ENCODE measurements at places on chromosomes 11 and 22. TPM values are rescaled to one million over a fixed set of nuclear protein-coding genes. Genes with fewer than 3 reads are reported as not detected.

GRCh38 chr22:18044548-18045271 is 20.3 kb upstream of the MICAL3 start:
- H3K27me3 ChIP-seq, result peaks cover 7% of the 10 kb centered on the region
- H3K27ac ChIP-seq, result no peak overlapping the region
- DNase-seq, result no peak
- H3K4me1 ChIP-seq, result no peaks in the 10 kb centered on the region
- H3K4me3 ChIP-seq, result no peak overlapping the region

- H3K4me1 ChIP-seq, result peaks cover 3% of the 10 kb centered on the region
- H3K27me3 ChIP-seq, result no peaks in the 10 kb centered on the region
- DNase-seq, result no peak
- no peak overlapping the region for H3K27ac ChIP-seq
- H3K4me3 ChIP-seq, result no peak overlapping the region
- no peaks in the 10 kb centered on the region for H3K36me3 ChIP-seq
Observed at GRCh38 chr22:33542722-33543121, 377.6 kb downstream of the LARGE1 start.

GRCh38 chr22:36442506-36443197 is 38.8 kb downstream of the TXN2 start:
- H3K27me3 ChIP-seq, result no peaks in the 10 kb centered on the region
- no peak overlapping the region for H3K27ac ChIP-seq
- no peaks in the 10 kb centered on the region for H3K36me3 ChIP-seq
- DNase-seq, result no peak
- H3K4me1 ChIP-seq, result peaks cover 45% of the 10 kb centered on the region
- H3K4me3 ChIP-seq, result no peak overlapping the region

DNA sequence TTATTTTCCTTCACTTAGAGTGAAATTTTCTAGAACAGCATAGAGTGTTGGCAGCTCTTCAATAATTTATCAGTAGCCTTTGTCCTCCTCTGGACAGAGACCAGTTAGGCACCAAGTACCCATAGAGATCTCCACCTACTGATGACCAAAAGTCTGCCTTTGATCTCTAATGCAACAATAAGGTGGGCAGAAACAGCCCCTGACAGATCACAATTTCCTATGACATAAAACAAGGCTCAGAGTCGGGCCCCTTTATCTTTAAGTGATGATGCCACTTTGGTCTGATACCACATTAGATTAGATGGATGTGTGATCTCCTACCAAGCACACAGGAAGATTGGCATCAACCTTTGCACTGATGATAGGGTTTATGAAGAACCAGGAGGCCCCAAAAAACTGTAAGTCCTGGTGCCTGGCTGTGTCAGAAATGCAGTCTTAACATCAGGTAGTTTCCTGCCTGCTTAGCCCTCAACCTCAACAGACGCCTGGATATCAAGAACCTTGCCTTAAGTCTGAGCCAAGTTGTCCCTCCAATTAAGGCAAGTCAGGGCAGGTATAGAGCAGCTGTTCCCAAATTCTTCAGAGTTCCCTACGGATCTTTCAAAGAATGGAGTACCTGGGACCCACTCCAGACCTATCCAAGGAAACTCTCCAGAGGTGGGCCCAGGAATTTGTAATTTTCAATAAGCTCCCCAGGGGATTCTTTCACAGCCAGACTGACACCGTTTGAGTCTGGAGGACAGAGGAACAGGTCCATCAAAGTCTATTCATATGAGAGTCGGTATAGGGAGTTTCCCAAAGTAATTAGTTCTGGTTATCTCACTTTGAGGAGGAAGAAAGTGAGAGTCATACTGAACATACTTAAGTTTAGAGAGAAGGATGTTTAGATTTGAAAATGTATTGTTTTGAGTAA is 30.6 kb upstream of the TMPRSS4 start:
- DNase-seq, result peak; percentile 52
- H3K4me1 ChIP-seq, result peaks cover 88% of the 10 kb centered on the region
- H3K36me3 ChIP-seq, result peaks cover 3% of the 10 kb centered on the region

DNA sequence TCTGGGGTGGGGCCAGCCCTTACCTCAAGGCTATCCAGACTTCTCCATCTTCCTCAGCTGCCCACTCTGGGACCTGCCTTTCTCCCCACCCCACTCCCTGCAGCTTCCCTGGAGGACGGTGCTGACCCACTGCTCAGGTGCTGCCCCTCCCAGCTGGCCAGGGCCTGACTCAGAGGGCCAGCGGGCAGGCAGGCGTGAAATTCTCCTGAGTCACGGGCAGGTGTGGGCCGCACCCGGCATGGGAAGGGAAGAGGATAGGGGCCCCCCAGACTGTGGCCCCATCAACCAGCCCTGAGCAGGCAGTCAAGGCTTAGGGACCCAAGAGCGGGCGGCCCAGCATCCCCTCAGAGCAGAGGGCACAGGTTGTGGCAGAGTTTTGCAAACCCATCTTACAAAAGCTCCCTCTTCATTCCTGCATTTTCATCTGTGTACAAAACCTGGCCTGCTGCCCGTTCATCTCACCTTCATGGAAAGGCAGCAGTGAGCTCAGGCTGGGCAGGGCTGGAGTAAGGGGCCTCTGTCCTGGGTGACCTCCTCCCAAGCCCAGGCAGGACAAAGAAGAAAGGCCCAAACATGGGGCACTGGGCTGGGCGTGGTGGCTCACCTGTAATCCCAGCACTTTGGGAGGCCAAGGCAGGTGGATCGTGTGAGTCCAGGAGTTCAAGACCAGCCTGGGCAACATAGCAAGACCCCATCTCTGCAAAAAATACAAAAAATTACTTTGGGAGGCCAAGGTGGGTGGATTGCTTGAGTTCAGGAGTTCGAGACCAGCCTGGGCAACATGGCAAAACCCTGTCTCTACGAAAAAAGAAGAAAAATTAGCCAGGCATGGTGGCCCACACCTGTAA is 6.1 kb downstream of the RHOD start:
- no peak overlapping the region for H3K27ac ChIP-seq
- H3K4me1 ChIP-seq, result no peaks in the 10 kb centered on the region
- no peak for DNase-seq
- H3K4me3 ChIP-seq, result no peak overlapping the region
- no peaks in the 10 kb centered on the region for H3K36me3 ChIP-seq

DNA sequence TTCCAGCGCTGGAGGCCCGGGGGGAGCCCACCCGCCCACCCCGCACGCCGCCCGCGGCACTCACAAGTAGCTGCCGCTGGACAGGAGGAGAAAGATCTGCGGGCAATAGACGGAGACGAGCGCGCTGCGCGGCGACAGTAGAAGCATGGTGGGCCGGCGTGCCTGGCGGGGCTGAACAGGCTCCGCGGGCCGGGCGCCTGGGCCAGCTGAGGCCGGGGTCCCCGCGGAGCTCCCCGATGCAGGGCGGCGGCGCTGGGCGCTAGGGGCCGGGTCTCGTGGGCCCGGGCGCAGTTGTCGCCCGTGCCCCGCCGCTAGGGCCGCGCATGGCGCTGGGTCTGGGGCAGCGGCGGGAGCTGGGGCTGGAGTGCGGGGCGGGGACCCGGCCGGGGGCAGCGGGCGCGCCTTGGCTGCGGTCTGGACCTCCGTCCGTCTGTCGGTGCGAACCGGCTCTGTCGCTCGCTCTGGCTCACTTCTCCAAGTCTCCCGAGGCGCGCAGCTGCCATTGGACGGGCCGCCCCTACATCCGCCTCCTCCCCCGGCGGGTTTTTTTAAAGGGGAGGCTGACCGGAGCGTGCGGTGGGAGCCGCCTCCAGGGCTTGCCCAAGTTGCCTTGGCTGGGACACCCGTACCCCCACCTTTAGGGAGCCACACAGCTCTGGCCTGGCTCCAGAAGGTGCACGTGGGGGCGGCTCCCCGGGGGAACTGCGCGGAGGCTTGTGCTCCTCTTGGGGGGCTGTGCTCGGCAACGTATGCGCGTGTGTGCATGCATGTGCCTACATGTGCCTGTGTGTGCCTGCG is 4.7 kb downstream of the WNT7B start:
- H3K27ac ChIP-seq, result no peak overlapping the region
- peaks cover 2% of the 10 kb centered on the region for H3K4me1 ChIP-seq
- no peak overlapping the region for H3K4me3 ChIP-seq

- H3K27me3 ChIP-seq, result peaks cover 45% of the 10 kb centered on the region
- peaks cover 4% of the 10 kb centered on the region for H3K4me1 ChIP-seq
- no peak overlapping the region for H3K4me3 ChIP-seq
- no peak overlapping the region for H3K27ac ChIP-seq
Observed at GRCh38 chr11:117792992-117793391, 4.0 kb downstream of the DSCAML1 start.

DNA sequence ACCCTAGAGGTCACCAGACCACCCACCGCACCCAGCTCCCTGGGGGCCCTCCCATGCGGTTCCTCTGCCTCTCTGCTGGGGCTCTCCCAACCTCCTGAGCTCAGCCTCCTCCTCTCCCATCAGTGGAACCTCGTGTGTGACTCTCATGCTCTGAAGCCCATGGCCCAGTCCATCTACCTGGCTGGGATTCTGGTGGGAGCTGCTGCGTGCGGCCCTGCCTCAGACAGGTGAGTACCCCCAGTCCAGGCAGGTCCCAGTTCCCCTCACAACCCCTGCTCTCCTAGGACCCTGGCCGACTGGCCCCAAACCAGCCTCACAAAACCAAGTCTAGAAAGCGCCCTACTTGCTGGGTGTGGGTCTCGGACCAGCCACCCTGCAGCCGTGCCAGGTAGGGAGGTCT is 1.6 kb downstream of the SLC22A12 start:
- no peak overlapping the region for H3K4me3 ChIP-seq
- no peak overlapping the region for H3K27ac ChIP-seq

DNA sequence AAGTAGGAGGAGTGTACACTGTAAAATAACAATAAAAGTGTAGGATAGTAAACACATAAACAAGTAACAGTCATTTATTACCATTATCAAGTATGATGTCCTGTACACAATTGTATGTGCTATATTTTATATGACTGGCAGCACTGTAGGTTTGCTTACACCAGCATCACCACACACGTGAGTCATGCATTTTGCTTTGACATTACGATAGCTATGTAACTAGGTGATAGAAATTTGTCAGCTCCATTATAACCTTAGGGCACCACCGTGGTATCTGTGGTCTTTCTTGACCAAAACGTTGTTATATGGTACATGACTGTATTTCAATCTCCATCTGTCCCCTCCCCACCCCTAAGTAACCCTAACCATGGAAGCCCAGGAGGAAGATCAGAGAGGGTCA is 1.1 kb downstream of the DNAL4 start:
- no peaks in the 10 kb centered on the region for H3K36me3 ChIP-seq
- H3K27me3 ChIP-seq, result peaks cover 2% of the 10 kb centered on the region
- DNase-seq, result no peak
- peaks cover 22% of the 10 kb centered on the region for H3K4me1 ChIP-seq
- peak overlapping the region; percentile 80 for H3K4me3 ChIP-seq

- no peaks in the 10 kb centered on the region for H3K36me3 ChIP-seq
- no peak for DNase-seq
- peaks cover 30% of the 10 kb centered on the region for H3K4me1 ChIP-seq
- peak overlapping the region; percentile 61 for H3K27ac ChIP-seq
- peaks cover 9% of the 10 kb centered on the region for H3K27me3 ChIP-seq
Observed at GRCh38 chr11:73176145-73176873, 34.2 kb upstream of the FCHSD2 start.

DNA sequence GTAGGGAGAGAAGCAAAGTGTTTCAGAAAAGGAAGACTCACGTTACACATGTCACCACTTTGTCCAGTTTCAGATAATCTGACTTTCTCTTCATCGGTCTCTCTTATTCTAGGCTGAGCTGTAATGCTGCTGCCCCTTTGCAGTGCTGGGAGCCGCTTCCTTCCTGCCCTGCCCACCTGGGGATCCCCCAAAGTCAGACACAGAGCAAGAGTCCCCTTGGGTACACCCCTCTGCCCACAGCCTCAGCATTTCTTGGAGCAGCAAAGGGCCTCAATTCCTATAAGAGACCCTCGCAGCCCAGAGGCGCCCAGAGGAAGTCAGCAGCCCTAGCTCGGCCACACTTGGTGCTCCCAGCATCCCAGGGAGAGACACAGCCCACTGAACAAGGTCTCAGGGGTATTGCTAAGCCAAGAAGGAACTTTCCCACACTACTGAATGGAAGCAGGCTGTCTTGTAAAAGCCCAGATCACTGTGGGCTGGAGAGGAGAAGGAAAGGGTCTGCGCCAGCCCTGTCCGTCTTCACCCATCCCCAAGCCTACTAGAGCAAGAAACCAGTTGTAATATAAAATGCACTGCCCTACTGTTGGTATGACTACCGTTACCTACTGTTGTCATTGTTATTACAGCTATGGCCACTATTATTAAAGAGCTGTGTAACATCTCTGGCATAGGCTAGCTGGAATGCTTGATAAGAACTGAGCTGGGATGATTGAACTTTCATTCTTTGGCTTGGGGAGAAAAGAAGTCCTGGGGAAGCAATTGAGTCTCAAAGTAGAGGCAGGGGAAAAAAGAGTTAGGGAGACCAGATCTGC is 31.2 kb upstream of the SMIM35 start:
- peaks cover 22% of the 10 kb centered on the region for H3K27me3 ChIP-seq
- no peak for DNase-seq
- no peaks in the 10 kb centered on the region for H3K36me3 ChIP-seq
- H3K27ac ChIP-seq, result no peak overlapping the region
- H3K4me3 ChIP-seq, result no peak overlapping the region

DNA sequence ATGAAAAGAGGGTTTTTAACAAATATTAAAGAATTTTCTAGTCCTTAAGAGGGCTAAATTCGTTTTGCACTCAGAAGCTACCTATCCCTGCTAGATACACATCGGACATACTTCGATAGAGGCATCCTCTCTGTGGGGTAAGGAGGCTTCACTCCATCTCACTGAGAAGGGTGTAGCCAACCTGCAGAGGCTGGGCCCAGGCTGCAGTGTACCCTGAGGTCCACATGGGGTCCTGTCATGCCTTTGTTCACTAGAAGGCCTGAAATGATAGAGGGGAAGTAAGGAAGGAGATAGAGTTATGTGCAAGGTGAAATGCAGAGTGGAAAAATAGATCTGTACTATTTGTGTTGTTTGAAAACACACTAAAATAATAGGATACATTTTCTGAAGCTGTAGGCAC is 45.6 kb downstream of the IGSF9B start:
- no peaks in the 10 kb centered on the region for H3K4me1 ChIP-seq
- no peaks in the 10 kb centered on the region for H3K27me3 ChIP-seq
- no peak for DNase-seq
- peaks cover 37% of the 10 kb centered on the region for H3K36me3 ChIP-seq
- H3K27ac ChIP-seq, result no peak overlapping the region

DNA sequence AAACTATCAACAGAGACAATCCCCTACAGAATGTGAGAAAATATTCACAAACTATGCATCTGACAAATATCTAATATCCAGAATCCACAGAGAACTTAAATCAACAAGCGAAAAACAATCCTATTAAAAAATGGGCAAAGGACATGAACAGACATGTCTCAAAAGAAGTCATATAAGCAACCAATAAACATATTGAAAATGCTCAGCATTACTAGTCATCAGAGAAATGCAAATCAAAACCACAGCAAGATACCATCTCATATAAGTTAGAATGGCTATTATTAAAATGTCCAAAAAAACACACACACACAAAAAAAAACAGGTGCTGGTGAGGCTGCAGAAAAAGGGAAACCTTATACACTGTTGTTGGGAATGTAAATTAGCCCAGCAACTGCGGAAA is 8.3 kb upstream of the OR52E8 start:
- no peaks in the 10 kb centered on the region for H3K36me3 ChIP-seq
- H3K4me3 ChIP-seq, result no peak overlapping the region
- DNase-seq, result no peak
- no peaks in the 10 kb centered on the region for H3K4me1 ChIP-seq
- H3K27ac ChIP-seq, result no peak overlapping the region

GRCh38 chr22:39546889-39547586 is 14.5 kb upstream of the RPS19BP1 start:
- H3K36me3 ChIP-seq, result no peaks in the 10 kb centered on the region
- peaks cover 18% of the 10 kb centered on the region for H3K4me1 ChIP-seq
- H3K4me3 ChIP-seq, result no peak overlapping the region
- peaks cover 40% of the 10 kb centered on the region for H3K27me3 ChIP-seq
- H3K27ac ChIP-seq, result no peak overlapping the region
- no peak for DNase-seq

Gene SLC22A12
- total RNA-seq, result not detected

Gene IGLL1
- total RNA-seq, result not detected

Gene AQP11
- 0.20 TPM for total RNA-seq

Gene H19
- not detected for total RNA-seq

Gene SPI1
- total RNA-seq, result not detected
